ENCODE measurements at places on chromosomes 1 and 21.
A peak's percentile ranks its signal among the peaks of the same experiment; 100 is the strongest.

GRCh38 chr1:162218975-162219374 is 149.5 kb downstream of the NOS1AP start:
- H3K36me3 ChIP-seq, result no peaks in the 10 kb centered on the region
- no peak for DNase-seq

DNA sequence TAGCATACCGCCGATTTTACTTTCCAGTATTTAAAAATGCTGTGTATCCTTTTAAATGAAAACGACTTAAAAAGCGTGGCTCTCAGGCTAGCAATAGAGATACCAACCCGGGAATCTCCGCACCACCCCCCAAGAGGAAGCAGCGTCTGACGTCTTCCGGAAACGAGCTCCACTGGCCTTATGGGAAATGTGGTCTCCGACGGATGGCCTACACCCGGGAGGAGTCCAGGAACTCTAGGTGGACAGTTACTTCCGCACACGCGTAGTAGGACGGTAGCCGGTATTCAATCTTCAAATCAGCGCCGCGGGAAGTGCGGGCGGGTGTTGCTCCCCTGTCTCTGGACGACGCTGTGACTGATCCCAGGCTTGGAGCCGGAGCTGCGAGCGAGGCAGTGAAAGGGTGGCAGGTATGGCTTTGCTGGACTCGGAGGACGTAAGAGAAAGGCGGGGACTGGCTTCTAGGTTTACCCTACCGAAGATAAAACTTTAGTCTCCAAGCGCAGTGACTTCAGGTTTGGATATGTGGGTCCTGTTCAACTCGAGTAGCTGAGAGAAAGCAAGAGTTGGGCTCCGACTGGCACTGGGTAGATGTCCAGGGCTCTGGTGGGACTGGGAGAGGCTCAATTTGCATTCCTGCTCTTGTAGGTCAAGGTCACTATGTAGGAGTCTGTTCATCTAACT is at the start of gene ZNF684:
TSS of gene ZNF684 (plus strand) at position 257 of the 681 bp plus-strand sequence. CDS start 1,530 bp downstream, outside the sequence.
- H3K4me3 ChIP-seq, result peak within 1 kb of the TSS; percentile 97
- peak within 1 kb of the TSS; percentile 57 for H3K27ac ChIP-seq
- peak; percentile 93 for DNase-seq
- no peaks in the 10 kb centered on the region for H3K4me1 ChIP-seq
- H3K36me3 ChIP-seq, result peaks cover 11% of the 10 kb centered on the region

GRCh38 chr1:59638231-59638711 is 176.5 kb upstream of the HOOK1 start:
- no peak overlapping the region for H3K4me3 ChIP-seq
- no peaks in the 10 kb centered on the region for H3K4me1 ChIP-seq
- no peaks in the 10 kb centered on the region for H3K36me3 ChIP-seq
- no peak for DNase-seq

GRCh38 chr1:37238364-37239224 is 204.3 kb upstream of the GRIK3 start:
- peaks cover 9% of the 10 kb centered on the region for H3K4me1 ChIP-seq
- no peaks in the 10 kb centered on the region for H3K36me3 ChIP-seq
- DNase-seq, result no peak
- H3K4me3 ChIP-seq, result no peak overlapping the region
- H3K27ac ChIP-seq, result no peak overlapping the region

- no peaks in the 10 kb centered on the region for H3K4me1 ChIP-seq
- H3K27ac ChIP-seq, result no peak overlapping the region
- no peak for DNase-seq
- no peak overlapping the region for H3K4me3 ChIP-seq
These were observed 14.8 kb upstream of the TMEM240 start for GRCh38 chr1:1554926-1555915.

GRCh38 chr1:27591622-27592021 is 12.3 kb downstream of the AHDC1 start:
- no peaks in the 10 kb centered on the region for H3K27me3 ChIP-seq
- H3K4me1 ChIP-seq, result peaks cover 10% of the 10 kb centered on the region
- H3K4me3 ChIP-seq, result no peak overlapping the region
- H3K27ac ChIP-seq, result no peak overlapping the region
- no peak for DNase-seq

GRCh38 chr1:169869426-169869825 is 24.3 kb downstream of the SCYL3 start:
- H3K4me3 ChIP-seq, result no peak overlapping the region
- H3K4me1 ChIP-seq, result no peaks in the 10 kb centered on the region
- no peak overlapping the region for H3K27ac ChIP-seq
- no peak for DNase-seq
- H3K27me3 ChIP-seq, result no peaks in the 10 kb centered on the region
